Pancreas (tissue), 10 donors: ENCODE measurements at places on chromosomes 2 and 18.

- H3K27me3 ChIP-seq, result no peaks in the 10 kb centered on the region
- no peak overlapping the region for H3K4me3 ChIP-seq
- no peak for DNase-seq
Measured at GRCh38 chr2:86492048-86492453, 50.9 kb downstream of the KDM3A start.

GRCh38 chr2:33535421-33535820 lies 59.0 kb downstream of the RASGRP3 start:
- no peaks in the 10 kb centered on the region for H3K36me3 ChIP-seq
- no peak overlapping the region for H3K4me3 ChIP-seq
- H3K27me3 ChIP-seq, result no peaks in the 10 kb centered on the region
- DNase-seq, result no peak
- H3K27ac ChIP-seq, result no peak overlapping the region
- H3K4me1 ChIP-seq, result no peaks in the 10 kb centered on the region

- no peak for DNase-seq
- no peaks in the 10 kb centered on the region for H3K4me1 ChIP-seq
- no peaks in the 10 kb centered on the region for H3K27me3 ChIP-seq
- H3K4me3 ChIP-seq, result no peak overlapping the region
Measured at GRCh38 chr2:44136252-44136651, 32.4 kb upstream of the PPM1B start.

DNA sequence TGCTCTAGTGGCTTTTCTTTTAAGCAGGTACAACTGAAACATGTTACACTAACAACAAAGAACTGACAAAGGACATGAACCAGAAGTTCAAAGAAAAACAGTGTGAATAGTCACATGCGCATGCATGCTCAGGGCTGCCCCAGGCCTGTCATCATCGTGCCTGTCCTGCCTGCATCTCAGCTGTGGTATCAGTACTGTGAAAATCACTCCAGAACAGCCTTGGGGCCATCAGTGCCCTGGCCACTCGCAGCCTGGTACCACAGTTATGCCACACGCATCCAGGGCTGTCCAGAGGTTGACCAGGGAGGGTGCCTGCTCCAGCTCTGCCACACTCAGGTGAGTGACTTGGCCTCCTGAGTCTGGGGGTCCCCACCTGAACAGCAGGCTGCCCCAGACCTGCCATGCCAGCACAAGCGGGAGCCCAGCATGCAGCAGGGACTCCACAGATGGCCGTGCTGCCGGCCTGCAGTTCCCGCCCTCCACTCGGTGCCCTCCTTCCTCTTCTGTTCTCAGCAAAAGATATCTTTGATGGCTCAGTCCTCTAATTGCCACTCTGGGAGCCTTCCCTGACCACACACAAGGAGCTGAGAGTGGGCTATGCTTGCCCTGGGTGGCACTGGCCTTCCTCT lies 12.3 kb downstream of the LIMS2 start:
- no peaks in the 10 kb centered on the region for H3K4me1 ChIP-seq
- peaks cover 3% of the 10 kb centered on the region for H3K27me3 ChIP-seq
- DNase-seq, result peak; percentile 36
- no peaks in the 10 kb centered on the region for H3K36me3 ChIP-seq
- H3K27ac ChIP-seq, result no peak overlapping the region
- no peak overlapping the region for H3K4me3 ChIP-seq

GRCh38 chr2:29448096-29448688 lies 333.0 kb downstream of the CLIP4 start:
- no peaks in the 10 kb centered on the region for H3K36me3 ChIP-seq
- no peak overlapping the region for H3K27ac ChIP-seq
- DNase-seq, result no peak
- H3K4me1 ChIP-seq, result no peaks in the 10 kb centered on the region

- no peak overlapping the region for H3K27ac ChIP-seq
- H3K36me3 ChIP-seq, result no peaks in the 10 kb centered on the region
- DNase-seq, result no peak
- no peak overlapping the region for H3K4me3 ChIP-seq
- no peaks in the 10 kb centered on the region for H3K27me3 ChIP-seq
Measured at GRCh38 chr2:8889978-8890377, 52.6 kb upstream of the KIDINS220 start.

DNA sequence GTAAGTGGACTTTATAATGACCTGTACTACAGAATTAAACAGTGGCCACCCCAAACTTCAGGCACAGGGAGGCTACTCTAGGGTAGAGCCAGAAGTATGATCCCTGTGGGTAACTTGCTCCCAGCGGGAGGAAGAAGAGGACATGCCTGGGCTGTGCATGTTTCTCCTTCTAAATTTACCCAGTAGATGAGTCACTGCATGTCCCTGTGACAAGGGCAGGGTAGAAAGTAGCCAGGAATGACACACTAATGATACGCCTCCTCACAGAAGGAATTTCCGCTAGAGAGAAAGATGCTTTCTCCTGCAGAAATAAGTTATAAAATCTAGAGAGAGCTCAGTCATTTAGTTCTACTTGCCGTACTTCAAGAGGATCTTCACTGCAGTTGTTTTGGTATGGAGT lies 7.5 kb downstream of the ACYP2 start:
- no peak overlapping the region for H3K27ac ChIP-seq
- DNase-seq, result no peak
- no peaks in the 10 kb centered on the region for H3K27me3 ChIP-seq
- H3K36me3 ChIP-seq, result no peaks in the 10 kb centered on the region
- no peaks in the 10 kb centered on the region for H3K4me1 ChIP-seq
- H3K4me3 ChIP-seq, result no peak overlapping the region
